Sciatic nerve (tissue), 2 donors: ENCODE measurements at places on chromosomes 3 and 15. TPM values are rescaled to one million over a fixed set of nuclear protein-coding genes. Genes with fewer than 3 reads are reported as not detected.

DNA sequence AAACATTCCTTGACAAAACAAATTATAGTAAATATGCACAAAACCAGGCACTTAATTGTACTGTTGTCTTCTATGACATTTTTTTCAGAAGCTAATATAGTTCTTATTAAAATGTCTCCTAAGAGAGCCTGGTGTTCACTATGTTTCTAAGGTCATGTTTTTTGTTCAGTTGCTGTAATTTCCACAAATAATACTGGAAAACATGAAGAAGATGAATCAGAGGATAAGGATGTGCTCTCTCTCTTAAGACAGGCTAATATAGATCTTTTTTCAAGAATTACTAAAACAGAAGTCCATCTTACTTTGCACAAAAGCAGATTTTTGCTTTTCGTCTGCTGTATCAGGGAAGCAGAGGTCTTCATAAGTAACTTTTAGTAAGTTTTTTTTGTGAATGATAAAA, 823.0 kb upstream of the NECTIN3 start:
- DNase-seq: no peak

GRCh38 chr15:81889485-81889881, 156.3 kb downstream of the MEX3B start:
- DNase-seq: no peak

GRCh38 chr3:169137076-169137475, 526.4 kb downstream of the MECOM start:
- DNase-seq: no peak

GRCh38 chr3:134693804-134694203, 43.0 kb upstream of the KY start:
- no peak for DNase-seq

DNA sequence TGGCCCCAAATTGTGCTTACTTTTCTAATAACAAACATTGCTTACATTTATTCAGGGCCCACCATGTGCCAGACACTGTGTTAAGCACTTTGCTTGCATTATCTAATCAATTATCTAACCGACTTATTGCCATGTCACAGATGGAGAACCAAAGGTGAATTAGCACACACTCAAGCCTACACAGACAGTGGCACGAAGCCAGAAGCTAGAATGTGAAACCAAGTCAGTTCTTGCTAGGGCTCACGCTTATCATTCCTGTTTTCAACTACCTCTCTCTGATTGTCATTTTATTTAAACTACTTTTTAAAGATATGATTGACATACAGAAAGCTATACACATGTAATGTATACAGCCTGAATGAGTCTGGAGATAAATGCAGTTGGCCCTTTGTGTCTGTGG, 215.7 kb upstream of the CFAP20DC start:
- DNase-seq: no peak

- no peak for DNase-seq
Measured at GRCh38 chr3:135090020-135090717, 295.1 kb downstream of the EPHB1 start.

DNA sequence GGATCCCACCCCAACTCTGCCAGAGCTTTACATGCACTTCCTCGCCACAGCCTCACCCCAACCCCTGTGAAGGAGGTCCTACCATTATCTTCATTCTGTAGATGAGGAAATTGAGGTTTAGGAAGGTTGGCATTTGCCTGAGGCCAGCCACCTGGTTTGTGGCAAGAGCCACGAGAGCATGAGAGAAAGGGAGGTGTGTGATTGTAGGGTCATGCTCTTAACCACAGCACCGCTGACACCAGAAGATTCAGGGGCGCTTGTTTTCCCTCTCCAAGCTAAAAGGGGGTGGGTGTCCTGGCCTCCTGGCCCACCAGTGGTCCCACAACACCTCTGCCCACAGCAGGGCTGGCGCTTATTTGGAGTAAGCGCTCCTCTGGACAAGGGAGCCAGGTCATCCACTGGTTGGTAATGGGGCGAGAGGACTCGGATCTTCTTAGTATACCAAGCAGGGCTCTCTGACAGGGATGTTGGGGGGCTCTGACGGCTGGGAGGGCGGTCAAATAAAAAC, 691 bp downstream of the RHCG start:
- DNase-seq: peak; percentile 32

- DNase-seq: no peak
Measured at GRCh38 chr15:62325597-62325996, 160.5 kb upstream of the C2CD4B start.

DNA sequence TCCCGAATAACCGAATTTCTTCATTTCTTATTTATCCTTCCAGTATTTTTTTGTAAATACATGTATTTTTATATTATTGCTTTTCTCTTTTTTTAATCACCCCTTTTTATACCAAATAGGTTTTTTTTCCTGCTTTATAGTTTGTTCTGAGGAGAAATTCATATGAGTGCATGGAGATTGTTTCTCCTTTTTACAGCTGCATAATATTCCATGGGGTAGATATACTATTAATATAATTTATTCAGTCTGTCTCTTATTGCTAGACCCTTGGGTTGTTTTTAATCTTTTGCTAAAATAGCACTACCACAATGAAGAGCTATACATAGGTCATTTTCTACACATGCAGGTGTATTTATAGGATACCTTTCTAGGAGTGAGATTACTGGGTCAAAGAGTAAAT, 3.5 kb upstream of the TMEM87A start:
- no peak for DNase-seq

DNA sequence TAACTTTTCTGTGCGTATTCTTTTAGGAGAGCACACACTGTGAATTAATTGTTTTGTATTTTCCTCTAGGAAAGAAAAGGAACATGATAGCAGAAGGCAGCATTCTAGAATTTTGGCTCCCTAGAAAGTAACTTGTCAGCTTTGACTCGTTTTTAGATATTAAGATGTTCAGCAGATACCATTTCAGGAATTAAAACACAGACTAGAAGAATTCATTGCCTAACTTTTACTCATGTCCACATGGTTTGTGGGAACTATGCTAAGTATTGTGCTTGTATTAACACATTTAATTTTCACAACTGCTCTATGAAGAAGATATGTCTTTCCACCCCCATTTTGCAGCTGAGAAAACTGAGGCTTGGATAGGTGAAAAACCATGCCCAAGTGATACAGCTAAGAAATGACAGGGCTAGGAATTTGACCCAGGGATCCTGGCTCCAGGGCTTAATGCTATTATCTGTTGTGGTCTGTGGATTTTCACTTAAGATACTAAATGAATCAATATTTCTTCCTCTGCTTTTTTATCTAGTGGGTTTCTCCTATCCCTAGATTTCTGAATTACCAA, 128.8 kb downstream of the MITF start:
- no peak for DNase-seq

- no peak for DNase-seq
Measured at GRCh38 chr3:73215281-73215680, 153.8 kb downstream of the EBLN2 start.

DNA sequence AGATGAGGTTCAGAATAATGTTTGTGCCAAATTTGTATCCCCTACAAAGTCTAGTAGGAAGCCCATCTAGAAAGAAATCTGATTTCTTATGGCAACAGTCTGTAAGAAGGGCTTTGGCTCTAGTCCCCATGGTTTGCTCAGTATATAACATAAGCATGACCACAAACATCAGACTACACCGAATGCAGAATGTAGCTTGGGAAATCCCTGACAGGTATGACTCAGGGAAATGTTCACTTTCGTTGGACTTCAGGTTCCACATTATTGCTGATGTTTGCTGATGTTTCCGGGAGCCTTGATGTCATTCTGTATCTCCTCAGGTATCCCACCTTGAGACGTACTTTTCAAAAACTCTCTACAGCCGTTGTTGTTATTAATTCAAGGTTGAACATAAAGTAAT, 304.4 kb upstream of the TGFBR2 start:
- no peak for DNase-seq

DNA sequence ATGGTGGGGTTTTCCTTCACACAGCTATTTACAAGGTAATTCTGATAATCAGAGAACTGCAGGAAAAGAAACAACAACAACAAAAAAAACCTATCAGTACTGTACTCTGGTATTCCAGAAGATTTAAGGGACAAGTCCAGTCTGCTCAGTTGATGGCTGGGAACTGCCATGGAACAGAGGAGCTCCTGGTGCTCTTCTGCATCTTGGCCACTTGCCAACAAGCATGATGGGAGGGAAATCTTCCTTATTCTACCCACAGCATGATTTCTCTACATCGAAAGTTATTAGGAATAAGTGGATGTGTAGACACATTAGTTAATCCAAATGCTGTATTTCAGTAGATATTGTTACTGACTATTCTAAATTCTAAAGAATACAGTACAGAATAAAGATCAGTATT, 51.7 kb downstream of the RASGRP1 start:
- no peak for DNase-seq

GRCh38 chr15:31574766-31575165, 248.1 kb downstream of the KLF13 start:
- DNase-seq: no peak

DNA sequence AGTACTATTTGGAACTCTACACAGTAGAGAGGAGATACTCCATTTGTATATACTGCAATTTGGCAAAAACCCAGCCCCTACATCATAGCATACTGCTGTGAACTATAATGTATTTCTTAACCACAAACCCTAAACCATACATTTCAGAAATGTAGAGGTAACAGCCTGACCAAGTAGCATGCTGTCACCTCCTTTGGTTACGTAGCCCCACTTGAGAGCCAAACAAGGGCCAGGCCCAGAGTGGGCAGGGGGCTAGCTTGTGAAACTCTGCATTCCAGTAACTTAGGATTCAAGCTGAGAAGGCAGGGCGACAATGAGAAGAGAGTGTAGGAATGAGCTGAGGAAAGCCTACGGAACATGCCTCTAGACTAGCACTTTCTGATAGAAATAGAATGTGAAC, 135.8 kb downstream of the GREM1 start:
- DNase-seq: no peak

Gene COX17
- 38.8 TPM for total RNA-seq

Gene MYO9A
- total RNA-seq: 98.7 TPM

Gene PEAK1
- total RNA-seq: 154 TPM

Gene RPP25
- 6.0 TPM for total RNA-seq

Gene RETNLB
- total RNA-seq: not detected

Gene LMCD1
- total RNA-seq: 68.7 TPM

Gene EFHB
- total RNA-seq: 8.4 TPM

Gene ACKR2
- total RNA-seq: 19.0 TPM

Gene ISLR
- 120 TPM for total RNA-seq
